ENCODE measurements at places on chromosomes 16 and 17.

DNA sequence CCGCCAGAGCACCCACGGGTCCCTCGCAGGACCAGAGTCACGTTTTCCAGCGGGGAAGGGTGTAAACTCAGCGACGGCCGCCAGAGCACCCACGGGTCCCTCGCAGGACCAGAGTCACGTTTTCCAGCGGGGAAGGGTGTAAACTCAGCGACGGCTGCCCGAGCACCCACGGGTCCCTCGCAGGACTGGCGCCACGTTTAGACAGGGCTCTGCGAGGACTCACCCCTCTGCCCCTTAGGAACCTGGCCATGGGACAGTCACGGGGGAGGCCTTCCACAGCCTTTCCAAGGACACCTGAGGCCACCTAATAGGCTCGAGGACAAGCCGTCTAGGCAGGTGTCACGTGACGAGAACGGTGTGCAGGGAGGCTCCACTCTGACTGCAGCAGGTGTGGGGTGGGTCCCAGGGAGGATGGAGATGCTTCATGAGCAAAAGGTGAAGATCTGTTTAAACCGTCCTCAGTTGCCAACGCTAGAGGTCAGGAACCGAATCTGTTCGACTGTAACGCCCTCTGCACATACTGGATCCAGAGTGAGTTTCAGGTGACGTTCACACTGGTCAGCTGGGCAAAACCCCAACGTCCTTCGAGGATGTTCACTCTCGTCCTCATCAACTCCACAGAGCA is 48.0 kb upstream of the METRNL start:
- no peak for DNase-seq

- no peak for DNase-seq
These were observed 68.5 kb upstream of the PMFBP1 start for GRCh38 chr16:72240466-72240865.

GRCh38 chr16:57930533-57930932 is 40.4 kb downstream of the CNGB1 start:
- DNase-seq, result no peak

DNA sequence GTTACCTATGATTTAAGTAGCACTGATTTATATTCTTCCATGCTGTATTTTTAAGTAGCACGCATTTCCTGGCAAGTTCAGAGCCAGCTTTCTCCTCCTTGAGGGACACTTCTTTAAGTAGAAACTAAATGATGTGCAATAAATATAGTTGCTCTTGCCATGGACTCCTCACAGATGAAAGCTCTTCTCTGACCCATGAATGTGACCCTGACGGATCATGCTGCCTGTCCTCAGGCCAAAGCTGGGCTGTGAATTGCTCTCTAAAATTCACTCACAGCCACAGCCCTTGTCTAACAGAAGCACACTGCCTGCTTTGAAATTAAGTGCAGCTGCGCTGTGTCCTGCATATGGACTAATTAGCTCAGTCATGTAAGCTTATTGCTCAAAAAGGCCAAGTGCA is 438.8 kb downstream of the PMP22 start:
- no peak for DNase-seq

GRCh38 chr17:12522743-12523183 is 142.9 kb upstream of the MYOCD start:
- DNase-seq, result no peak

DNA sequence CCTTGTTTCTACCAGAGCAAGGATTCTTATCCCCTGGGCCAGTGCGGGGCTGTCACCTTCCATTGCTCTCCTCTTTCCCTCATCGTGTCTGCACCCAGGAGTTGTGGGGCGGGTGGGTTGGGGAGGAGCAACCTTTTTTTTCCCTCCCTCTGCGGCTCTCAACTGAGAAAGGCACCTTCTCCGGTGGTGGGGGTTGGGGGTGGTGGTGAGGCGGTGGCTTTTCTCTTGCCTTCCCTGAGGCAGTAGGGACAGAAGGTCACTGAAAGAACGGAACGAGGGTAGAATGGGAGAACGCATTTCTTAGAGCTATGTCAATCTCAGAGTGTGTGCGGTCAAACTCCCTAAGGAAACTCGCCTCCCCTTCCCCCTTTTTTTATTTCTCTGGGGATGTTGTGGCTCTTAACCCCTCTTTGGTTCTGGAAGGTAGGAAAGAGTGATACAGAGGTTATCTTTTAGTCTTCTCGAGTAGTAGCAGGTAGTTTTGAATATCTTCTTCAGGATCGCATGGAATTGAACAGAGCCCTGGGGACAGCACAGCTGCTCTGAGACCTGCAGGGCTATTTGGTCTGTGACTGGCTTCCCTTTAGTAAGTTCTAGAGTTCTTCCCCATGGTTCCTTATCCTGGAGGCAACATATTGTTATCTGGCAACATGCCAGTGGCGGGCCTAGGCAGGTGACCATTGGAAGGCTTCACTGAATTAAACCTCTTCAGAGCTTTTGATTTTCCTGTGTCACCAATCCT is 994 bp downstream of the CLTC start:
- DNase-seq, result peak; percentile 56

GRCh38 chr16:10296956-10297340 is 88.9 kb upstream of the ATF7IP2 start:
- DNase-seq, result no peak

DNA sequence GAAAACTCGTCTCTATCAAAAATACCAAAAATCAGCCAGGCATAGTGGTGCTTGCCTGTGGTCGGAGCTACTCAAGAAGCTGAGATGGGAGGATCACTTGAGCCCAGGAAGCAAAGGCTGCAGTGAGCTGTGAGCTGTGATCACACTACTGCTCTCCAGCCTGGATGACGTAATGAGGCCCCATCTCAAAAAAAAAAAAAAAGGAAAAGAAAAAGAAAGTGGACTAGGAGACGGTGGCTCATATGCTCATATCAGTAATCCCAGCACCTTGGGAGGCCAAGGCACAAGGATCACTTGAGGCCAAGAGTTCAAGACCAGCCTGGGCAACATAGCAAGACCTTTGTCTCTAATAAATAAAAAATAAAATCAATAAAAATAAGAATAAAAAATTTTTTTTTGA is 8.8 kb upstream of the SUMO2 start:
- no peak for DNase-seq

DNA sequence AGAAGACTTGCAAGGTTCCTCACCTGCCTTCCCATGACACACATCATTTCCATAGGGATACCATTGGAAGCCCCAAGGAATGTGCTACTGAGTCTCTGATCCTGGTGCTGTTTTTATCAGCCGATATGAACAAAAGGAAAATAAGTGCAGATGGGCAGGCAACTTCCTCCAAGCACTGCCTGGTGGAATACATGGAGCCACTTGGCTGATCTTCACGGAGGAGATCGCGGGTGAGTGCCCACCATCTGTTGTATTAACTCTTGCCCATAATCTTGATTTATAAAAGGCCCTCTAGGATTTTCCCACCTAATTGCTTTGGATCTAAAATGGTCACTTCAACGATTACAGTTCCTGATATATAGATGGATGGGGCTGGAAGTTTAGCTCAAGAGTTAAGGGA is 24.7 kb upstream of the CDRT15 start:
- no peak for DNase-seq

- DNase-seq, result no peak
These were observed 86.5 kb downstream of the ABCA8 start for GRCh38 chr17:68868708-68869107.

GRCh38 chr17:82386255-82386831 is 14.8 kb downstream of the UTS2R start:
- no peak for DNase-seq

DNA sequence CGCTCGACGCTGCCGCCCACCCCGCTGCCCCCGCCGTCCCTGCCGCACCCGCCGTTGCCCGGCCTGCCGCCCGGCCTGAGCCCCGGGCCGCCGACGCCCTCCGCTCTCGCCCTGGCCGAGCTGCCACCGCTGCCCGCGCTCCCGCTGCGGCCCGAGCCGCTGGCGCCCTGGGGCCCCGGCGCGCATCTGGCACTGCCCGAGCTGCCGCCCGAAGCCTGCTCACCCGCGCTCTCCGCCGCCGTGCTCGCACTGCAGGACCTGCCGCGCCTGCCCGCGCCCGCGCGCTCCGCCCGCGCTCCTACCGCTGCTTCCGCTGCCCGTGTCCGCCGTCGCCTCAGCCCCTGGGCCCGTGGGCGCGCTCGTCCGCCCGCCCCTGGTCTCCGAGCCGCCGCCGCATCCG is 8.4 kb upstream of the CLDN9 start:
- no peak for DNase-seq

DNA sequence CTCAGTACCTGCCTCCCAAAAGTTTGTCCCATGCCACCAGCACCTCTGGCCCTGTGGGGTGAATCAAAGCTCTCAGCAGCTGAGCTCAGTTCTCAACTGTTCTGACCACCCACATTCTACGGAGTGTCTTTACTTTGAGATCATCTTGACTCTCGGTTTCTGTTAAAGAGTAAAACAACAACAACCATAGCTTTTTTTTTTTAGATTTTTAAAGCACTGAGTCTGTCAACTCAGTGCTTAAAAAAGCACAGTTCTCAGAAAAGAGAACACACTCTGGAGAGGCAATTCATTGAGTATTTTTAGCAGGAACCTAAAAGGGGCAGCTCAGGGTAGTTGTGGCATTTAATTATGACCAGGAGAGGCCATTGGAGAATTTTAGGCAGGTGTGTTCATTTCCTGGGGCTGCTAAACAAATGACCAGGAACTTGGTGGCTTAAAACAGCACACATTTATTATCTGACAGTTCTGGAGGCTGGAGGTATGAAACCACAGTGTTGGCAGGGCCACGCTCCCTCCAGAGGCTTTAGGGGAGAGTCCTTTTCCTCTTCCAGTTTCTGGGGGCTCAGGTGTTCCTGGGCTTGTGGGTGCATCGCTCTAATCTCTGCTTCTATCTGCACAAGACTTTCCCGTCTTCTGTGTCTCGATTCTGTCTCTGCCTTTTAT is 6.7 kb upstream of the WFIKKN2 start:
- DNase-seq, result no peak

- no peak for DNase-seq
These were observed 30.8 kb downstream of the NMT1 start for GRCh38 chr17:45091778-45092425.

- no peak for DNase-seq
These were observed 78.8 kb downstream of the WIPI1 start for GRCh38 chr17:68378268-68379176.

GRCh38 chr17:7513850-7514419 is 29.8 kb downstream of the POLR2A start:
- DNase-seq, result no peak

DNA sequence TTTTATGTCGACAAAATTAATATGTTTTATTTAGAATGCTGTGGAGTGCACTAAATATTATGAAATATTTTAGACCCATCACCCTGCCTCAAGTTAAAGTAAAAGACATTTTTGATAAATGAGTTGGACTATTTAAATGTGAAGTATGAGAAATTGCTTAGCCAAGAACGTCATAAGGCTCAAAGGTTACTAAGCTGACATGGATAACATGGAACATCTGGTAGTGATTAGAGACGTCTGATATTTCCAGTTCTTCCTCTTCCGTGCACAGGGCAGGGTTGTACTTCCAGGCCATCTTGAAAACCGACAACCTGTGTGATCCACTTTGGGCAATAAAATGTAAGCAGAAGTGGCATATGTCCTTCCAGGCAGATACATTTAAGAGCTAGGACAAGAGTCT is 7.2 kb upstream of the CCL8 start:
- no peak for DNase-seq

DNA sequence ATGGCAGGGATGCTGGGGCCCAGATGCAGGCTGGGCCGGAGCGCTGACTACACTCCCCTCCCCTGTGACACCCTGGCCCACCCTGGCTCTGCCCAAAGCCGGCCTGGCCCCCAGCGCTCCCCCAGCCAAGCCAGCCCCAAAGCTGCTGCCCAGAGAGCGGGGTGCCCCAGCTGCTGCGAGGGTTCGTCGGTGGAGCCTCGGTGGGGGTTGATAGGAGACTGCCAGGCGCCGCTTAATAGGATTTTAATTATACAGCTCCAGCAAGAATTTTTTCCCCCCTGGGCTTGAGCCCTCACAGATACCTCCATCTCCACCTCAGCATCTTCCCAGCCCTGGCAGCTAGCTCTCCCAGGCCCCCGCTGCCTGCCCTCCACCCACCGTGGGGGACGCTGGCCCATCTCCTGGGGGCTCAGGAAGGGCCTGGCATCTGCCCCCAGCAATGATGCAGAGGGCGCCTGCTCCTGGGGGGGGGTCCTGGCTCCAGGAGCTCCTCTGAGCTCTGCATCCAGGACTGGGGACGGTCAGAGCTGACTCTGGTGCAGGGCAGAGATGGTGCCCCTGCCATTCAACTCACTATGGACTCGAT is 36.8 kb upstream of the DLX4 start:
- no peak for DNase-seq

DNA sequence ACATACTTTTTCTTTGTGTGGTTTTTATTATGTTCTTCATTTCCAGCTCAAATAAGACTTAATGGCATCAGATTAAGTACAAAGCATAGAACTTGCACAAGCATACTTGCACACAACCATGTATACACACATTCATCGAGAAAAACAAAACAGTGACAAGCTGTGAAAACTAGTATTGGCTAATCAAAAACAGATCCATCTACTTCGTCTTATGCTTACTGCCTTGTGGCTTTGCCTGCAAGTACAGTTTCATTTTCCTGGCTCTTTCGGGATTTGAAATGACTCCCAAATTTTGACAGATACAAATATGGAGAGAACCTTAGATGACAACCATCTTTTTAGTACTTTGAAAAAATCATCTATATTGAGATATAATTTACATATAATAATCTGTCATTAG is 338.3 kb downstream of the BCAS3 start:
- no peak for DNase-seq

DNA sequence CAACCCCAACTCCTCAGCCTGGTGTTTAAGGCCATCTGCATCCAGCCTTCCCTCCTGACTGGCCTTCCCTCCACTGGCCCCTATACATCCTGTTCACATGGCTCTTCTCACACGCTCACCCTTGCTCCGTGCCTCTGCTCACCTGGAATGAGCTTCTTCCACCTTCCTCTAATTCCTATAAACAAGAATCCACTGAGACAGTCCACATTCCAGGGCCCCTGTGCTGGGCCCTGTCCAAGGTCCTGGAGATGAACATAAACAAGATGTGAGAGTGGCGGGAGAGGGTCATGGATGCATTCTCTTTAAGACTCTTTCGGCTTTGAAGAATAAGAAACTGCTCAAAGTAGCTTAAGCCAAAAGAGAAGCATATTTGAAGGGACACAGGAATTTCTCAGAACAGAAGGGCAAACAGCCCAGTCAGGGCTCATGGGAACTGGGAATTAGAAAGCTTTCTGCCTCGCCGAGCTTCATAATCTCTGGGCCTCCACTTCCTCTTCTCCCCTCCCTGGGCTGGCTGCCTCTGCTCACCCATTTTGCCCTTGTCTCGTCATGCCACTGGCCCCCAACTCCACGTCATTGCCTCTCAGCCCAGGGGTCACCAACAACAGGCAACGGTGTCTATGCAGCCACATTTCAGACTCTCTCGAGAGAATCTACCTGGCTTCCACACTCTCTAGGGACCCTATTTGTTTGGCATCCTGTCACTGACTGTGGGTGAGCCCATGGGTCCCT is 13.5 kb downstream of the SPPL2C start:
- no peak for DNase-seq

DNA sequence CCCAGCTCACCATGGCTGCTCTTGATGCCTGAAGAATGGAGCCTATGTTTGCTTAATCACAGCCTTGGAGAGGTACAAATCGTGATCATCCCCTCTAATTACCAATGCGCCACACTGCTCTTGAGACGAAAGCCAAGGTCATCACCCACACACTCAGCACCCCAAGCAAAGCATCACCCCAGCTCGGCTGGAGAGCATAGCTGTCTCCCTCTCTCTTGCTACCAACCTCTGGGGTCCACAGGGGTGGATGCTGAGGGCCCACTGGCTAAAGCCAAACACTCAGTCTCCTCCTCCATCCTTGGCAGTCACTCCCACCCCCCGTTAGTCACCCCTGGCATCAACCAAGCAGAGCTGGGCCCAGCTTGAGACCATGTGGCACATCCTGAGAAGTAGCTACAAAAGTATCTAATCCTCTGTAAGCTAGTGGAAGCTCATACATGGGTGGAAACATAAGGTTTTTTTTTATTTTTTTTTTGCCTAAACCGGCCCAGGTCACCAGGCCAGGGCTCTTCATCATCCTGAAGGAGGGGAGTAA is 44.8 kb downstream of the PIMREG start:
- no peak for DNase-seq

All from activated naive CD4-positive, alpha-beta T cell treated with Interleukin-2 at 50 U/mL for 16 hours (primary cell).